Activated CD8-positive, alpha-beta T cell treated with anti-CD3 and anti-CD28 coated beads, Interleukin-2, amount 10 ng/mL, durations not matched to agents 7 days and 5 days (primary cell): ENCODE measurements at places on chromosomes 13 and 19. TPM values are rescaled to one million over a fixed set of nuclear protein-coding genes. Genes with fewer than 3 reads are reported as not detected.

Gene ZNF540
- 1.4 TPM for total RNA-seq

Gene C19orf67
- not detected for total RNA-seq

Gene SCEL
- total RNA-seq: not detected

Gene C13orf42
- not detected for total RNA-seq

Gene RASIP1
- total RNA-seq: 0.42 TPM

Gene ADGRE1
- 0.50 TPM for total RNA-seq

DNA sequence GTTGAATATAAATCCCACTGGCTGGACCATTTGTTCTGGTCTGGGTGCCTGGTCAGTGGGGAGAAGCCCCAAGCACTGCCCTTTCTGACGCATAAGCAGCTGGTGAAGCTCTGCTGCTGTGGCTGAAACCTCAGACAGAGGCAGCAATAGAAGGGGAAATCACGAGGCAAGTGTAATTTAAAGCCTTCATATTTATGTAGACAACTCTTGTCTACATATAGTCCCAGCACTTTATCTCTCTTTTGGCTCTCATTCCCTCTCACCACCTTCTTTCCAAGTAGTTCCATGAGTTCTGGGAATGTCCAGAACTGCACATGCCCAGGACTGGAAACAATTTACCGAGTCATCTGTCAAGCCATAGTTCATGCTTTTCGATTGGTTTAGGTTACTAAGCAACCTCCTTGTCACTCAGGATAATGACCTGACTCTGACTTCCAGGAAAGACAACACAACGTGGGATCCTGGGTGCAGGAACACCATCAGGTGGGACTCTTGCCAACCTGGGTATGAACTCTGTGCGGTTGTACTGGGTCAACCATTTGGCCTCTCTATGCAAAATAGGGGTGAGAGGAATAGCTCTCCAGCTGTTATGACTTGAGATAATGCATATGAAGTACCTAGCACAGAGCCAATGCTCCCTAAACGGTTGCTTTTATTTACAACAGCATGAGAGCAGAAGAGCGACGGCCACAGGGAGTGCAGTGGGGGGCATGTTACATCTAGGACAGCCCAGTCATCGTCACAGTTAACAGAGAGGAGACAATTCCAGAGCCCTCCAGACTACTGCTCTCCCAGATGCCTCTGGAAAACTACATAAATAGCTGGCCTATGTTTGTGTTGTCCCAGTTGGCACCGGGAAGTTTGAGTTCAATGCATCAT lies 321.9 kb downstream of the FOXO1 start:
- DNase-seq: no peak

DNA sequence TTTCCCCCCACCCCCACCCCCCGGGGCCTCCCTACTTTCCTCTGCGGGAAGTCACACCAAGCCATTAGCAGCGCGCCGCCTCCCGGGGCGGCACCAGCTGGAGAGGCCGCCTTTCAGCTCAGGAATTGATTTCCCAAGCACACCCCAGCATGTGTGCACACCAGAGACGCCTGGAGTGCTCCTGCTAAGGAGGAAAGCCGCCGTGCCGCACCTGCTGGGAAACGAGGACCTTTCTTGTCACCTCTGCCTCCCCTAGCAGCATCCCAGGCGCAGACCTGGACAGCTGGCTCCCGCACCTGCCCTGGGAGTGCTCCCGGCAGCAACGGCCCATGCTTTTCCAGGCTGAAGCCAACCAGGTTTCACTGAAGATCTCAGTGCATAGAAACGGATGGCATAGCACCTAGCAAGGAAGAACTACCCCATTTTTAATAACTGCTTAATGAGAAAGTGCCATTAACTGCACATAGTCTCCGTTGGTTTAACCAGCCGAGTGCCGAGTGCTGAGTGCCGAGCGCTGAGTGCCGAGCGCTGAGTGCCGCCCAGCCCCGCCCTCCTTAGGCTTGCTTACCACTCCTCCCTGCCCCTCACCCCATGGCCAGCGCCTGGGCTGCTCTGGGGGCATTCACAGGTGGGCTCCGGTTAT lies 165.0 kb downstream of the USP12 start:
- DNase-seq: no peak

DNA sequence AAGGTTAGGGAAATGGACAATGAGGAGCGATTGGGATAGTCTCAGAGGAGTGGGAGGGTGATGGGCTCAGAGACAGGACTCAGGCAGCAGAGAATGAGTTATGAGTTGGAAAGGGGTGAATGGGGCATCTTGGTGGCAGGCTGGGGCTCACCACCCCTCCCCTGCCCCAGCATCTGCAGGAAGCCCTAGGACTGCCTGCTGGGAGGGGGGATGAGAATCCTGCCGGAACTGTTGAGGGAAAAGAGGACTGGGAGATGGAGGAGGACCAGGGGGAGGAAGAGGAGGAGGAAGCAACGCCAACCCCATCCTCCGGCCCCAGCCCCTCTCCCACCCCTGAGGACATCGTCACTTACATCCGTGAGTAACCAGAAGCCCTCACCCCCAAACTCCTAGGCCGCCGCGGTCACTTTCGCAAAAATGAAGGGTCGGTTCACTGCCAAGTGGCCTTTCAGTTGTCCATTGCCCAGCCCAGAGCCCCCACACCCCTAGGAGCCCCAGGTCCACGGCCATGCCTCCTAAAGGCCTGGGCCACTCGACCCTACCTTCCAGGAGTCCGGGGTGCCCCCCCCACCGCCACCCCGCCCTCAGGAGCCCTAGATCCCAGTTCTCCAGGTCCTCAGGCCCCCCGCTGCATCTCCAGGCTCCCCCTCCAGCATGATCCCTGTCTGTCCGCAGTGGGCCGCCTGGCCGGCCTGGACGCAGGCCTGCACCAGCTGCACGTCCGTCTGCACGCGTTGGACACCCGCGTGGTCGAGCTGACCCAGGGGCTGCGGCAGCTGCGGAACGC lies 764 bp downstream of the CLEC11A start:
- no peak for DNase-seq

- peak; percentile 30 for DNase-seq
These were observed 23.4 kb upstream of the SLC7A10 start for GRCh38 chr19:33248954-33249613.

DNA sequence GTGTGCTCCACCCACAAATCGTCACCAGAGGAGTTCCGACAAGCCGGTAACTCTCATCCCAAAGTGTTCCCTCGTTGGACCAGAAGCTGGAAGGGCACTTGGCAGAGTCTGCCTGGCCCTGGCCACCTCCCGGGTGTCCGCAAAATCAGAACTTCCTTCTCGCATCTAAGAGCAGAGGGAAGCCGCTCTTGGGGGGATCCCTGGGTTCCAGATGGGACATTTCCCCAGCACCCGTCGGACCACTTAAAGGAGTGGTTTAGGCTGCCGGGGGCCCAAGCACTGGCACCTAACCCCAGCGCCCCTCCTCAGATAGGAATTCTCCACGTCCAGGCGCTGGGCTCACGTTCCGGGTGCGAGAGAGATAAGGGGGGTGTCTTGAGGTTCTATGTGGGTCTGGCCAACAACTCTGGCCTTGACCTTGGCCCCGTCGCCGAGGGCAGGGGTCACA lies 857 bp upstream of the MAP2K7 start:
- DNase-seq: no peak

GRCh38 chr19:55251341-55252081 lies 7.3 kb downstream of the PPP6R1 start:
- peak; percentile 65 for DNase-seq

GRCh38 chr13:38662362-38662761 lies 24.5 kb upstream of the FREM2 start:
- no peak for DNase-seq
